ENCODE measurements at places on chromosomes 2 and 18.

- peak; percentile 16 for DNase-seq
Measured at GRCh38 chr2:187543488-187543887, 10.7 kb downstream of the TFPI start.

- DNase-seq: no peak
Measured at GRCh38 chr2:72180351-72180750, 32.7 kb upstream of the CYP26B1 start.

GRCh38 chr2:142819411-142819810 is 58.1 kb upstream of the KYNU start:
- DNase-seq: no peak

- DNase-seq: peak; percentile 61
Measured at GRCh38 chr18:63677500-63678225, 16.0 kb upstream of the SERPINB3 start.

DNA sequence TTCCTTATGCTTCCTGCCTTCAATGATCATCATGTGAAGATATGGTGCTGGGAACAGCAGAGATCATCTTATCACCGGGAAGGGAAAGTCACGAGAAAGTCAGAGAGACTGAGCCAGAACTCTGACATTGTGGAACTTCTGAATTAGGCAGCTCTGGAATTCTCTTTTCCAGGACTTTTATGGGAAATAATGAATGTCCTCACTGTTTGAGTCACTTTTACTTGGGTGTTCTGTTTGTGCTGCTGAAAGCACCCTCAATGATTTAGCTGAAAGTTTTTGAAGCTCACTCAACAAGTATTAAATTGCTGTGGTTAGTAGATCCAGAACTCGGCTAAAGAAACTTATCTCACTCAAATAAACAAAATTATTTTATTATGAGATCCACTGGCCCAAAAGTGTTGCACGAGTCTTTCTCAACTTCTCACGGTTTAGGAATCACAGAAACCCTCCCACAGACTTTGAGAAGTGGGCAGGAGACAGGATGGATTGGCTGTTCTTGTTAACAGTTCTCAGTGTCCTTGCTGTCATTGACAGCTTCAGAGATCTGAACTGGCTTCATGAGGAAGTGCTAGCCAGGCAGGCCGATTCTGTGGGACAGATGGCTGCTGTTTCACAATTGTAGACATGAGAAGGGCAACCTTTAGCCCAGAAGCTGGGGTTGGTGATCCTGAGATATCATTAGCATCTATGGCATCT is 26.4 kb upstream of the ATRAID start:
- peak; percentile 89 for DNase-seq

GRCh38 chr2:11692966-11693521 is 23.0 kb upstream of the NTSR2 start:
- DNase-seq: peak; percentile 56

GRCh38 chr2:240797914-240798313 is 22.1 kb downstream of the KIF1A start:
- DNase-seq: no peak

DNA sequence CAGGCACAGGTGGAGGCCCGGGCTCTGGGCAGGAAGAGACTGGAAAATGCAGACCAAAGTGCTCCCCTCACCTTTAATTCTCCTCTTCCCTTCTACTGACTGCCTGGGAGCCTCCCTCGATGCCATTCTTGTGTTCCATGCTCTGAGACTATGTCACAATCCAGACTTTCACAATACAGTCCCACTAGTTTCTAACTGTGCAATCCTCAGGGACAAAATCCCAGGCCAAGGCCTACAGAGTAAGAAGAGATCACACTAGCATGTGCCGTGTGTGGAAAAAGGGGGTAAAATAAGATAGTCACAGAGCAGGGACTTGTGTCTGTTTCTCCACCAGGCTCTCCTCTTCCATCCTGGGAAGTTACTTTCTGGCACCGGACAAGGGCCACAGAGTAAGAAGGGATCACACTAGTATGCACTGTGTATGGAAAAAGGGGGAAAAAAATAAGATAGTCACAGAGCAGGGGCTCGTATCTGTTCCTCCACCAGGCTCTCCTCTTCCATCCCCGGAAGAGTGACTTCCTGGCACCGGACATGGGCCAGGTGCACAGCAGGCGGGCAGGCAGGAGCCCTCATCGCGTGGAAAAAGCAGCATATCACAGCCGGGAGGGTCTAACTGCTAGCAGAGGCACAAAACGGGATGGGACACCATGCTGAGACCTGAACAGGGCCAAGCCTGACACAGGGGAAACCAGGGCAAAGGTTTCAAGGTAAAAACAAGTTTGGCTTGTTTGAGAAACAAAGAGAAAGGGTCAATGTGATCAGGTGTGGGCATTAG is 9.6 kb downstream of the CYB5A start:
- DNase-seq: no peak

- DNase-seq: no peak
Measured at GRCh38 chr2:62698653-62699052, 6.9 kb upstream of the EHBP1 start.

- no peak for DNase-seq
Measured at GRCh38 chr2:240260664-240261063, 120.2 kb upstream of the OTOS start.

GRCh38 chr2:12636837-12637581 is 79.7 kb upstream of the TRIB2 start:
- peak; percentile 58 for DNase-seq

GRCh38 chr2:64666810-64667438 is 13.2 kb upstream of the SERTAD2 start:
- no peak for DNase-seq

DNA sequence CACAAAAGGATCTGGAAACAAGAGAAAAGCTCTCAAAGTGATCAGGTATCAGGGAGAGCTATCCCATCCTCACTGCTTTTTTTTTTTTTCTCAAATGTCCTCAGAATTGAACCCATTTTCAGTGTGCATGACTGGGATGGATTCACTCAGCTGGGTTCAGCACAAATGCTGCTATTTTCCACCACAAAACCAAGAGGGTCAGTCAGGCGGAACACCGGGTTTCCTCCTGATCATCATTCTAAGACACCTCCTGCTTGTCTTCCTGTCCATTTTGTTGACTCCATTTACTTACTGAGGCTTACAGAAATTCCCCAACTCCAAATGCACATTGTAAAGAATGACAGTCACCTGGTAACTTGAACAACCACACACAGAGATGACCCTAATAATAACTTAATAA is 39.9 kb downstream of the CYRIA start:
- no peak for DNase-seq

DNA sequence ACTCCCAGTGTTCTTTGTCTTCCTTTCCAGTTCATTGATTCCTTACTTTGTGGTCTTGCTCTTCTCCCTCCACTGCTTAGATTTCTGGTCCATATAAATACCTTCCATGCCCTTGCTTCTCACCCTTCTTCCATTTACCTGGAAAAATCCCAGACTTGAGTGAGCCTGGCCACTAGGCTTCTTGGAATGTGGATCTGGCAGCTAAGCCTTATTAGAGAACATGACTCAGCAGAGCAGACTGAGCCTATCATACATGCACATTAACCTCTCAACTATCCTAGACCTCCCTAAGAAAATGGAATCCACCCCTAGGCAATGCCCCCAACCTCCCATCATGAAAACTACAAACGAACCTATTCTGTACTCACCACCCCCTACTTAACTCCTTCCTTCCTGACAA is 127.7 kb downstream of the RHBDD1 start:
- DNase-seq: peak; percentile 81

GRCh38 chr2:20452551-20452950 is 5.7 kb downstream of the RHOB start:
- DNase-seq: peak; percentile 38

DNA sequence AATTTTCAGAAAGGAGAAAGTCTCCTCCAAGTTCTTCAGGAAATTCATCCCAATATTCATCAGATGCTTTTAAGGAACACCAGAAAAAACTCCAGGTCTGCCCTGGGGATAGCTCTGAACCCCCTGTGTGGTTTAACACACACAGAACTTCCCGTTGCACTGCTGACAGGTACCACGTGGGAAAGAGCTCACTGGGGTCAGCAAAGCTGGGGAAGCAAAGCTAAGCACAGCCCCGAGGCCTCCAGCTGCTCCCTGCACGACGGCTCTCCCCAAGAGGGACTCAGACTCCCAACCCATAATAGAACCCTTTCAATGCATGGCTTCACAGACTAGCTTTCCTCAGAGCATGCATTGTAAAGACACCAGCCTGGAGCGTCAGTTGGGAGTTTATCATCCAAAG is 28.0 kb downstream of the ADI1 start:
- DNase-seq: no peak

DNA sequence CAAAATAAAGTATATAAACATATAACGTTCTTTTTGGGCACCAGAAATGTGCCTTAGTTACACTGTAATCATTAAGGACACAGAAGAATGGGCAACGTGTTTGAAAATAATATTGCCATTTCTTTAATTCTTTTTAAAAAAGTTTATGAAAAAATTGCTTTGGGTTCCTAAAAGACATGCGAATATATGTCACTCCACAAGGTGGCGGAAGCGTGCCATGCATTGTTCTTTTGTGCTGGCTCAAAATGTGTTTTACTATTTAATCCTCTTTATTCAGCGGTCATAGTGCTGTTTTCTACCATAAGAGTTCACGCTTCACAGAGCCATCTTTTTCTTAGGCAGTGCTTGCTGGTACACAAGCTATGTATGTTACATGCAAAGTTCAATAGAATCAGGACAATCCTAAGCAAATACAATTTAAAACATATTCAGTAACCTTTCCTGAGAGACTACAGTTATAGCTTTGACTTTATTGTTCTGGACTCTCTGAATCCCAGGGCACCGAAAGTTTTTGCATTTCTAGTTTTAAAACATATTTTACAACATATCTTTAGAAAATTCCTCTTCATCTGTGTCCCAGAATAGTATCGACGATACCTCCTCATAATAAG is 147.8 kb upstream of the ERBB4 start:
- peak; percentile 49 for DNase-seq

- no peak for DNase-seq
Measured at GRCh38 chr2:183536714-183537113, 412.5 kb downstream of the NUP35 start.

GRCh38 chr2:61634512-61634911 is 96.4 kb upstream of the XPO1 start:
- DNase-seq: no peak

- peak; percentile 85 for DNase-seq
Measured at GRCh38 chr2:55120634-55121359, 70.5 kb upstream of the RTN4 start.

DNA sequence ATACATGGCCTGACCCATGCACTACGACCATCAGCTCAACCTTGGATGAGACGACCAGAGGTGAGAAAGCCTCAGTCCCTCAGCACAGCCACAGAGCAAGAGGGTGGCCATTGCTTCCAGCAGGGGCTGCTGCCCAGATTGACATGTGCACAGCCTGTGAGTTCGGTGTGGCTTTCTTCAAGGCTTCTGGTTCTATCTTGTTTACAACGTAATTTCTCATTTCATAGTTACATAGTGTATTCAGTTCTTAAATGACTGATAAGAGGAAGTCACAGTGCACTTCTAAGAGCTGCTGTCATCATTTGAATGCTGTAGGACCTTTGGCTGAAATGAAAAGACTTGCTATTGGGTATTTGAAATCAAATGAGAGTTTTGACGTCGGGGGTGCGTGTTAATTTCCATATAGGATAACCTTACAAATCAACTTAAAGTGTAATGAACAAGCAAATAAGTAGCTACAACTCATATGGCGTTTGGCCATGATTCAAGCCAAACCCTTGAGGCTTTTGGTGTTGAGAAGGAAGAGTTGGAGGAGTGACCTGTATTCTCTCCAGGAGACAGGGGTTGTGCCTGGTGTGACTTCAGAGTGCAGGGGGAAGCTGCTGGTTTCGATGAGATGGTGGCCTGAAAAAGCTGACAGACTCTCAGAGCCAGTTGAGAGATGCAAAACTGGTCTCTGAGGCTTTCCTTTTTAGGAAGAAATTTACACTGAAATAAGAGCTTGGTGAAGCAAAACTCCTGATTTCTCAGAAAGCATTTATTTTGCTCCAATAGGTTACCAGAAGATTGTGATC is 51.0 kb downstream of the TSHZ1 start:
- no peak for DNase-seq

DNA sequence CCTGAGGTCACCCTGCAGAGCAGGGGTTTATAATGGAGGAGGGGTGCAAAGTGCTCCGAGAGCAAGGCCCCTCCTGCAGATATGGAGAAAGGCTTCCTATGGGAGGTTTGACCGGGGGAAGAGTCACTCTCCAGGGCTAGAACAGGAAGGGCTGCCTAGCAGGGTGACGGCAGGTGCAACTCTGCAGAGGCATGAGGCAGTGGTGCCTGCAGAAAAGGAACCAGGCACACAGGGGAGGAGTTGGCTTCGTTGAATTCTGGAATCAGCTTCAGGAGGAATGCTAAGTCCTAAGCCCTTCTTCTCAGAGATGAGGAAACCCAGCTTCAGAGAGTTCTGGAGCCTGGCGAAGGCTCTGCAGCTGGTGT is 17.5 kb upstream of the HPCAL1 start:
- DNase-seq: no peak

DNA sequence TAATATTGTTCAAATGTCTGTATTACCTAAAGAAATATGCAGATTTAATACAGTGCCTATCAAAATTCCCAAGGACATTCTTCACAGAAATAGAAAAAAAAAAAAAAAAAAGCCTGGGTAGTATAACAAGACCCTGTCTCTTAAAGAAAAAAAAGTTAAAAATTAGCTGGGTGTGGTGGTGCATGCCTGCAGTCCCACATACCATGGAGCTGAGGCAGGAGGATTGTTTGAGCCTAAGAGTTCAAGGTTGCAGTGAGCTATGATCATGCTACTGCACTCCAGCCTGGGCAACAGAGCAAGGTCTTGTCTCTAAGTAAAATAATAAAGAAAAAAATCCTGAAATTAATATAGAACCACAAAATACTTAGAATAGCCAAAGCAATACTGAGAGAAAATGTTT is 51.9 kb downstream of the SLC16A14 start:
- no peak for DNase-seq

DNA sequence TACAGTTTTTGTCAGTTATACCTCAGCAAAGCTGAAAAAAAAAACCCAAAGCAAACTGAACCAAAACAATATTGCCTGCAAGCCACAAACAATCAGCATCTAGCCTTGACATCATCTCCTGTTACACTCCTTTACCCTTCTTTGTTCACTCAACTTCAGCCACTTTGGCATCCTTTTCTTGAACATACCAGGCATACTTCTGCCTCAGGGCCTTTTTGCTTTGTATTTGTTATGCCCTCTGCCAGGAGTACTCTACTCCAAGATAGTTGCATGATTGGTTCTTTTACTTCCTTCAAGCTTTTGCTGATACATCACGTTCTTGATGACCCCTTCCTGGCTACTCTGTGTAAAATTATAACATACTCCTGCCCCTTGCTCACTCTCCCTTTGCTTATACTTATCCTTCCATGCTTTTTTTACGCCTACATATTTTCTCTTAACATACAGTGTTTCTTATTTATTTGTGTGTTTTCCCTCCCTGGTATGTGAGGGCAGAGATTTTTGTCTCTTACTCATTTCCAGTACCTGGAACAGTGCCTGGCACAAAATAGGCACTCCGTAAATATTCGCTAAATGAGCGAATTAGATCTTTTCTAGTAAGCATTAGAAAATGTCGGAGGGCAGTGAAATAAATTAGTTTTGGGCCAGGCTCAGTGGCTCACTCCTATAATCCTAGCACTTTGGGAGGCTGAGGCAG is 12.7 kb downstream of the ABI2 start:
- DNase-seq: peak; percentile 59

DNA sequence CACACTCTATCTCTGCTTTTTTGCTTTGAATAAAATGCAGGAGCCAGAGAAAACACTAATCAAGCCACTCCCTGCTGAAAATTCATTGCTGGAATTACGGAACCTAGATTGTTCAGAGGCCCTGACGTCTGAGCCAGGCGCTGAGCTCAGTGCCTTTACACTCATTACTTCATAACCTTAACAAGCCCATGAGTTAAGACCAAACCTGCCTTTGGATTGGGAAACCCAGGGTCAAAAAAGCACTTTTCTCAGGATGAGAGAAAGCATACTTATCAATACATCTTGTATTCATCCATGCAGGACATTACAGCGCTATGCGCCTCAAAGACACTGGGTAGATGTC is 762 bp downstream of the INO80C start:
- peak; percentile 32 for DNase-seq
